ENCODE measurements at places on chromosomes 11 and 22.
A peak's percentile ranks its signal among the peaks of the same experiment; 100 is the strongest.

DNA sequence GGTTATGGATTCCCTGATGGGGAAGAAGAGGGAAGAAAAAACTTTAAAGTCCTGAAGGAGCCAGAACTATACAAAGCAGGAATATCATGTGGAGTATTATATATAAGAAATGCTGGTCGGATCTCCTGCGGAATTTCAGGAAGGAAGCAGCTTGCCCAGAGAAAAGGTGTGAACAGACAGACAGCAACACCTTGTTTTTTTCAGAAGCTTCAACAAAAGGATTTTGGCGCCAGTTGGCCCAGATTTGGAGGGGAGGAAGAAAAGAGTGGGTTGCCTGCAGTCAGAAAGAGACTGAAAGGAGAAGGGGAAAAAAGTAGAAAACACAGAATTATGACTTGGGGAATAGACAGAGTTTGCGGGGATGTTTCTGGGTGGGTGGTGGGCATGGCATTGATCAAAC, 45.2 kb downstream of the SEZ6L start:
- DNase-seq = no peak

GRCh38 chr11:67504950-67505581, at the start of gene PITPNM1:
Gene PITPNM1 (minus strand): TSS chr11:67505363. CDS start chr11:67504180, 1,183 bp downstream.
- peak; percentile 57 for DNase-seq

GRCh38 chr22:30186041-30186440, 60.5 kb downstream of the LIF start:
- no peak for DNase-seq

GRCh38 chr11:29485641-29486040, 531.2 kb downstream of the KCNA4 start:
- no peak for DNase-seq

- DNase-seq = no peak
Observed at GRCh38 chr11:68255526-68255925, 16.2 kb downstream of the C11orf24 start.

GRCh38 chr11:3164552-3165151, 458 bp downstream of the OSBPL5 start:
- DNase-seq = no peak

GRCh38 chr11:49302360-49302759, 94.0 kb upstream of the FOLH1 start:
- DNase-seq = peak; percentile 0

- no peak for DNase-seq
Observed at GRCh38 chr11:112727341-112727841, 233.8 kb upstream of the NCAM1 start.

- no peak for DNase-seq
Observed at GRCh38 chr11:3015796-3016195, 23.7 kb upstream of the NAP1L4 start.

DNA sequence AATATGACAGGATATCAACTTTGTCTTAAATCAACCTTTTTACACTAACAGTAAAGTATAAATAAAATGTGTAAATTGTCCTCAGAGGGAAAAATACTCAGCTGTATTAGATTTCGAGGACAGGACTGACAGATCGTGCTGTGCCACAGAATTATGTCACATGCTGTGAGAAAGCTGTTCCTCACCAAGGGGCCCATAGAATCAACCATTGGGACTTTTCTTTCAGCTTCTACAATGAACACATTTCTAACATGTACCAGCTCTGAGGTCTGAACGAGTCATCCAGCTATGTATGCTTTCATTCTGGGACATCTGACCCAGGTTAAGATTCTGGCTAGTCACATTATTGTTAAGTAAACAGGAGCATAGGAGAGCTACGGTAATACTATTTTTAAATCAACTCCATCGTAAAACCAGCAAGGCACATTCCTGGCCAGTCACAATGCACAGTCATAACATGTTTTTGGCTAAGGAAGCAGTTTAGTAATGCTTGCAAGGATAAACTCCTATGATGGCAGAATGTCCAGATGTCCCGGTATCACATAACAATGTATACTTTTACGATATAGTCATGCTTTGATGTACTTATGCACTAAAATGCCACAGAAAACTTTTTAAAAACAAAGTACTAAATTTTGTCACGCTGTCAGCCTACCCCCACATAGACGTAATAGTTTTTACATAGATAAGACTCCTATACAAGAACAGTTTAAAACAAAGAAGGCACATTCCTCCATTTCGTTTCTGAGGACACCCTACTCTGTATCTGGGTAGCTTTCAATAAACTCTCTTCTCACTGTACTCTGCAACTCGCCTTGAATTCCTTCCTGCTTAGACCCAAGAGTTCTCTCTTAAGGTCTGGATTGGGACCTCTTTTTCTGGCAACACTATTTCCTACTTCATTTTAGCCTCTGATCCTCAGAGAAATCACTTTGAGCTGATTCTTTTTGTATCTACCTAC, 27.4 kb downstream of the ZNF214 start:
- peak; percentile 44 for DNase-seq

DNA sequence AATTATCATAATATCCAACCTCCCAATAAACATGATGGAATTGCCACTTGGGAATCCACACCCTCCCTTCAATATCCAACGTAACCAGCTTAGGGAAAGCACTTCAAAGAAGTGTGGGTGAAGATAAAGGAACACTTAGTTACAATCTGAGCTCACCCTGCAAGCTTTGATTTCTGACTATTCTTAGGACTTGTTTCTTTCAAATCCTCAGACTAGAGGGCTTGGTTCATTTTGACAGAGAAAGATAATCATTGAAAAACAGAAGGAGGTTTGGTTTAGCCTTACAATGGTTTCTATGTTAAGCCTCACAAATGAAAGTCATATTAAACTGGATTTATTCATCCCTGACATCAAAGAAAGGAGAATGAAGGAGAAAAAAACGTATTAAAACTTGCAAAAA, 57.9 kb upstream of the SYT13 start:
- no peak for DNase-seq

- DNase-seq = peak; percentile 58
Observed at GRCh38 chr11:17846852-17847453, 112.4 kb downstream of the KCNC1 start.

DNA sequence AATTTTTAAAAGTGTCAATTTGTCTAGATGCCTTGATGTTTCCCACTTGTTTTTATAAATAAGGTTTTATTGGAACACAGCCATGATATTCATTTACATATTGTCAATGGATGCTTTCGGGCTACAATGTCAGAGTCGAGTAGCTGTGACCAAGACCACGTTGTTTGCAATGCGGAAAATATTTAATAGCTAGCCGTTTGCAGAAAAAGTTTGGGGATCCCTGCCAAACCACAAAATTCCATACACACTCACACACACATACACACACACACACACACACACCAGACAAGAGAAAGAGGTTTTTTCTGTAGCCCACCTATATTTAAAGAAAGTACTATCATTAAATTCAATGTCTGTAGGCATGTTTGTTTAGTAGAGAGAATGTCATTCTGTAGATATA, 58.3 kb downstream of the TYR start:
- DNase-seq = no peak

GRCh38 chr11:104200688-104201087, 36.7 kb upstream of the PDGFD start:
- DNase-seq = no peak

- no peak for DNase-seq
Observed at GRCh38 chr11:125274774-125275173, 110.2 kb downstream of the PKNOX2 start.
